Uterus (tissue), 4 donors: ENCODE measurements at places on chromosomes 5 and 9. TPM values are rescaled to one million over a fixed set of nuclear protein-coding genes. Genes with fewer than 3 reads are reported as not detected.

The PHF24 gene
- 1.5 TPM for total RNA-seq

The TRMT10B gene
- total RNA-seq = 14.6 TPM

The PLAC8L1 gene
- total RNA-seq = not detected

The TYRP1 gene
- not detected for total RNA-seq

- DNase-seq = no peak
Measured at GRCh38 chr9:101795147-101795546, 56.7 kb upstream of the GRIN3A start.

DNA sequence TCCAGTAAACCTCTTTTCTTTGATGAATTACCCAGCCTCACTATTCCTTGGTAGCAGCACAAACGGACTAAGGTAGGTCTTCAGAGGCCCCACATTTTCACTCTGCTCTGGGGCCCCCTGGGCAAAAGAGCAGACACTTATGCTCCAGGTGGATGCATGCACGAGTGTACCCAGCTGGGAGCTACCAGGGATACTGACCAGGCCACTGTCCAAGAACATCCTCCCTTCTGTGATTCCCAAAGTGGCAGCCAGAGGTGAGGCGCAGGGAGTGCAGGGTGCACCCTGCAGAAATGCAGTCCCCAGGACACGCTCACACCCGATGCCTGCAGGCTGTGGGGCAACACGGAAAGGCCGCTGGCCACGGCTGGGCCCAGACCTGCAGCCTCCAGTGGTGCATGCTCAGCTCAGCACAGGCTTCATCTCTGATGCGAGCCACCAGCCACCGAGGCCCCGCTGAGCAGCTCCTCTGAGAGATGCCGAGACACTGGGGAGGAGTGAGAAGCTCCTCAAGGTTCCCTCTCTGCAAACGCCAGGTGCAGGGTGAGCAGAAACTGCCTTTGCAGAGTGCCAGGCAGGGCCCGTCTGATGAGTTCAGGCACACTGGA, 48.1 kb upstream of the OLFM1 start:
- DNase-seq = no peak

GRCh38 chr5:143946837-143947236, 134.9 kb downstream of the HMHB1 start:
- DNase-seq = no peak

GRCh38 chr5:134917070-134917815, 12.3 kb downstream of the PCBD2 start:
- no peak for DNase-seq

DNA sequence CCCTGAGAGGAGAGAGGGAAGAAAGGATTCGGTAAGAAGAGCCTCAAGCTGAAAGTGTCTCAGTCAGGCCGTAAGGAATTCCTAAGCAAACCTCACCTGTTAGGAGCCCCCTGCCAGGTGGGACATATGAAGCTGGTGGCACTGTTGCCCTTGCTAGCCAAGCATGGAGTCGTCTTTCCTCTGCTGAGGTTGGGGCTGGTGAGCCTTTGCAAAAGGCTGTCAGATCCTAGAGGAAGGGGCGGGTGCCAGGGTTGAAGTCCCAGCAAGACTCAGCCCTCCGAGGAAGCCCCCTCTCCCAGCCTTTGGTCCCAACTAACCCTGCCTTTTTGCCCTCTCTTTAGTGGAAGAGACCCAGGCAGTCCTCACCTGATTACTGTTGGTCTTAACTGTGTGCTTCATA, 5.5 kb upstream of the SMIM32 start:
- DNase-seq = no peak
